ENCODE measurements at places on chromosomes 6 and 20. TPM values are rescaled to one million over a fixed set of nuclear protein-coding genes. Genes with fewer than 3 reads are reported as not detected.

GRCh38 chr6:118325220-118325860 lies 222.8 kb upstream of the PLN start:
- no peak for DNase-seq

DNA sequence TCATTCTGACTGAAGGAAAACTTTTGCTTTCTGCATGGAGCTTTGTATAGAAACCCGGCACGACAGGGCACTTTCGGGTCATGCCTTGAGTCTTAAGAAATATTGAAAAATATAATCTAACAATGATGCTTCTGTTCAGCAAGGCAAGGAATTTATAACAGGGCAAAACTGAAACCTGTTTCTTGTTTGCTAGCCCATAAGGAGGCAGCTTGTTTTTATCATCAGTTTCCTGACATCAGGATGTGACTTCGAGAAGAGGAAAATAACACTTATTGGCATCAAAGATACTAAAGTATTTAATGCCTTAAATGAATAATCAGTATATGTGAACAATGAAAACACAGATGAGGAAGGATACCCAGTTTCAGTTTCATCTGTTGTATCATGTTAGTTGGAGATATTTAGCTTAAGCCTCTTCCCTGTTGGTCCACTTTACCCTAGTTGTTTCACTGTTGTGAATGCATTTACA lies 146.5 kb downstream of the CDKAL1 start:
- DNase-seq, result no peak

DNA sequence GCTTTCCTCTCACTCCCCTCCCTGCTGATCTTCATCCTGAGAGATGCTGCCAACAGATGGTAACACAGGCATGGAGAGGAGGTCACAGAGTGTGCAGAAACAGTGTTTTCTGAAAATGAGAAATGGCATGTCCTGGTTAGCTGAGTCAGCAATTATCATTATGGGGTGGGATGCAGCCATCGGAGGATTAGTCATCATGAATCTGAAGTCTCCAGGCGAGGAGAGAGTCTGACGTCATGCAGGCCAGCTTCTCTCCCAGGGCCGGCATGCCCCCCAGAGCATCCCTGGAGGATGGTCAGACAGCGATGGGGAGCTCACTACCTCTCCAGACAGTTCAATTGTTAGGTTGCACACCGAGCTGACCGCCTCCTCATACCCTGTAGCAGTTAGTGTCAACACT lies 4.7 kb upstream of the GTSF1L start:
- DNase-seq, result no peak

DNA sequence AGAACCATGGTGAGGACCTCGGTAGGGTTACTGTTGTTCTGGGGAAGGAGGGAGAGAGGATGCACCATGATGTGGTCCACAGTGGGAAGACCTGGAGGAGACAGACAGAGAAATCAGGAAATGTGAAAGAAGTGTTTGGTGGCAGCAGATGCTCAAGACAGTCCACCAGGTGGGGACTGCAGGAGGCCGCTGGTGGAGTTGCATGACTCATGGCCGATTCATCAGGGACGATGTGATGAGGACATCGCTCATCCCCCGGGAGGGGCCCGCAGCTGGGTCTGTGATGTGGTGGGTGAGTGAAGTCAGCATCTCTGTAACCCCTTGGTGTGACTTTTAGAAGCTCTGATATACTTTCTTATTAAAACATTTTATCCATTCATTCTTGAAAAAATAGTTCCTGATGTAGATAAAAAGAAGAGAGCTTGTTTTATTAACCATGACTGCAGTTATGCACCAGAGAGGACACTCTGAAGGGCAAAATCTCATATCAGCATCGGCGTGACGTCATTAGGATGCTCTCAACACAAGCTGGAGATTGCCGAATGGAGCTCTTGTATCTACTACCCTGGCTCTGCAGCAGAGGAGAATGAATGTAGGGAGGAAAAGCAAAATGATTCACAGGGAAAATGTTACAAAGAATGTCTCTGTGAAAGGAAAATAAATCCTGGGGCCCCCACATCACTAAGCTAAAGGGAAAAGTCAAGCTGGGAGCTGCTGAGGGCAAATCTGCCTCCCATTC lies 71.2 kb downstream of the RAMACL start:
- DNase-seq, result peak; percentile 55

DNA sequence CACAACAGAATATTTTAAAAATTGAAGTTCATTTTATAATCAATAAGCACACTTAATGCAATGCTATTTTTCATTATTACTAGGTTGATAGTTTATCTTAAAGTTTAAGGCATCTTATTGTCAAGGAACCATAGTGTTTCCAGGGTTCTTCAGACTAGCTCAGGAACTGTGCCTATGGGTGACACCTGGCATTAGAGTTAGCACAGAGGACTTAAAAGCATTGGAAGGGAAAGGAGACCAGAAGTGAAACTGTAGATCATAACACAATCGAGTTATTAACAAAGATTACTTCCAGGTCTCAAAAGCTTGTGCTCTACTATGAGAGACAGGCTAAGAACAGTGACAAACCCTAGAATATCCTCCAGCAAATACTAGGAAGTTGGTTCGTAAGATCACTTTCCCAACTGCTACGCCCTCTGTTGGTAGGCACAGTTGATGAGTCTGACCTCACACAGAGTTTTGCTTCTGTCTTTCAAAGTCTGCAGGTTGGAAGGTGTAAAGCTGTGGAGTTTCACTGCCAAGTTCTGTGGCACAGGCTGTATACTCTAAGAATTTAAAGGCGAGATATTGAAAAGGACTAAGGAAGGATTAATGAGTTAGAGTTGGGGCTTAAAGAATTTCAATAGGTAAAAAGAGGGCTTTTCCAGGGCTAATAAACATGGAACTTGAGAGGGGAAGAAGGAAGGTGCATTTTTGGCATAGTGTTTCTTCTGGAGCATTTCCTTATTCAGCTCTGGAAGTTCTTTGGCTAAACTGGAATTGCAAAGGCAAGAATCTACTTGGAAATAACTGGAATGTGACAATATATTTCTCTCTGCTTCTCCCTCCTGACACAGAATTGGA lies 531.3 kb upstream of the JAG1 start:
- DNase-seq, result peak; percentile 73

- DNase-seq, result no peak
Observed at GRCh38 chr20:50027611-50028105, 44.9 kb downstream of the SNAI1 start.

DNA sequence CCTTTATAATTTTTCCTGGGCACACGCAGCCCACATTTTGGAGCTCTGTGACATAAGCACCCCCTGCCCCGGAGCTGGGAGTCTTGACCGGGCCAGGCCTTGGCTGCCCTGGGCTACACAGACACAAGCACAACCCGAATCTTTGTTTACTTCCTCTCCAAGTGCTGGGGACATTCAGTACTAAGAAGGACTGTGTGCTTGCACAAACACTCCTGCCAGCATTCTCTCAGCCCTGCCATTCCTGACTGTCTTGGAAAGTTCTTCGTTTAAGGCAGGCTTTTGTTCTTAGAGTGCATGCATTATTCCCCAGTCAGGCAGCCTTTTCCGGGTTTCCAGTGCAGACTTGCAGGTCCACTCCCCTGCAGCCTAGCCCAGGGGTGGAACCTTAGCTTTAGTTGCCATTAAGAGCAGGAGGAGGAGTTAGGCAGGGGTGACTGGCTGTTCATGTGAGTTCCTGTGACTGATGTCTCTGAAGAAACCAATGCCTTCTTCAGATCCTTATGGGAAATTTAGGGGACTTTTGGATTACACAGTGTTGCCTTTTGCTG lies 28.6 kb downstream of the FOXO3 start:
- peak; percentile 18 for DNase-seq

- DNase-seq, result no peak
Observed at GRCh38 chr6:14595751-14596150, 478.2 kb downstream of the CD83 start.

DNA sequence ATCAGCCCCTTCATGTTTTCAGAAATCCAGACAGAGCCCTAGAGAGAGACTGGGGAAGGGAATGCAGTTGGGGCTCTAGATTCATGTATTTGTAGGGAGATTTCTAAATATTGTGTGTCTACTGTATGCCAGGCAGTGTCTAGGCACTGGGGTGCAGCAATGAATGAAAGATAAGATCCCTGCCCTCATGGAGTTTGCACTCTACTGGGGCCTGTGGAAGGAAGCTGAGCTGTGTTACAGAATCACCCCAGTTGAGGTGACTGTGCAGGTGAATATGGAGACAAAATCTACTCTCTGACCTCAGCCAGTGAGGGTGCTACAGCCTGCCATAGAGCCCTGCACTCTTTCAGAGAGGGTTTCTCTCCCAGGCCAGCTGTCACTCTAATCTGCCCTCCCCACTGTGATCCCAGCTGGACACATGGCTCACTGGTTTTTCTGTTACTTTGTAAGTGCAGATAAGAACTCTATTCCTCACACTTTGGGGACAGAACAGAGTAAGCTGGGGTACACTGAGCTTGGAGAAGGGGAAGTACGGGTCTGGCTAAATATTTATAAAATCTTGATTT lies 69.2 kb upstream of the E2F3 start:
- DNase-seq, result no peak

DNA sequence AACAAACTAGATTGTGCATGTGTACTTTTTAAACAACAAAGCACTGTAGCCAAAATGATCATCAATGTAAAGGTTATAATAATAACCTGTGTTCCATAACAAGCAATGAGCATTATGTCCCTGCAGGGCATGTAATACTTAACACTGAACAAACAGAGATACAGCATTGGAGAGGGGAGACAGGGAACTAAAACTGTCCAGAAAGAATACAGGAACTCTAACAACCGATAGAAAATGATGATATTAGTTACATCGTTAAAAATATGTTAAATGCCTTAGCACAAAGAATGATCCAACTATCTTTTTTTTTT lies 80.5 kb downstream of the COL9A1 start:
- DNase-seq, result no peak

DNA sequence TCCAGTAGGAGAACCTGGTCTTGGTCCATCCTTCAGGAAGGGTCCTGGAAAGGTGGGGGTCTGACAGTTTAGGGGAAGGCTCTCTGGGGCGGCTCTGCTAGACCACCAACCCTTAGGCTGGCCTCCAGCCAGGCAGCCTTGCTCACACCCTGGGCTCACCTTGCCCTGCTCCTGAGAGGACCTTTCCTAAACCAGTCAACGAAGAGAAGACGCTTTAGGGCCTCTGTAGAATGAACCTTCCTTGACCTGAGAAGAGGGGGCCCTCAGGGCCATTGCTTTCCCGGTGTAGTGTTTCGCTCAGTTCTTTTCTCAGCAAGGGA lies 1.1 kb downstream of the CDC25B start:
- DNase-seq, result no peak

DNA sequence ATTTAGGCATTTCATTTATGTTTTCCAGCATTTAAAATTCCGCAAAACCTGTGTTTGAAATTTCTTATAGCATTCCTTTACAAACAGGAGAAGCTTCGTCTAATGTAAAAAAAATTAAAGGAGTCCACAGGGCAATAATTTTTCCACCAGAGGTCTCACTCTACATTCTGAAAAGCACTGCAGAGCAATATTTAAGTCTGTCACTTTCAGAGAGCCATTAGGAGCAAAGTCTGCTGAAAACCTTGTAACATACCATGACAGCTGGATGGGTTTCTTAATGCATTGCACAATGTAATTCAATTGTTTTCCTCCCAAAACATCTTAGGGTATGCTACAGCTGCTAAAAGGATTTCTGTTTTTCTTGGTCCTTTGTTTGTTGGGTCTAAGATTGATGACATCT lies 18.0 kb downstream of the BAG2 start:
- no peak for DNase-seq

DNA sequence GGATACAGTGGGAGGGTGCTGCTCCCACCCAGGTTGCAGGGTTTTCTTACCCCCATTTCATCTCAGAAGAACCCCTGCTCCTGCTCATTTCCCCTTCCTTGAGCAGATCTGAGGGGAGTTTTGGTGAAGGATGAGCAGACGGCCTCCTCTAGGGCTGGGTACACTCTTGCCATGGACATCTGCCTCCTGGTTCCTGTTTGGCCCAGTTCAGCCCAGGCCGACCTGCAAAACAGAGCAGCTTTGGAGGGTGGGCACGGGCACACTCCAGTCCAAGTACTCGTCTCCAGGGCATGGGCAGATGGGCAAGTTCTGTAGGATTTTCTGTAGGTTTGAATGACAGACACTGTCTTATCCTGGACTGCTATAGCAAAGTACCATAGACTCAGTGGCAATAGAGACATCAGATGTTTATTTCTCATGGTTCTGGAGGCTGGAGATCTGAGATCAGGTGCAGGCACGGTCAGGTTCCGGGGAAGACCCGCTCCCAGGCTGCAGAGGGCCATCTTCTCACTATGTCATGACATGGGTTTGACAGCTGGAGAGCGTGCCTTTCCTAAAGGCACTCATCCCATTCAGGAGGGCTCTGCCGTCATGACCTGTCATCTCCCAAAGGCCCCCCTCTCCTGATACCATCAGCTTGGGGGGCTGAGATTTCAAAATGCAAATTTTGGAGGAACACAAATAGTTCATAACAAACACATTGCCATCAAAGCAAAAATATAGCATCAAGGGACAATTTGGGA lies 6.2 kb downstream of the NPBWR2 start:
- no peak for DNase-seq

- DNase-seq, result no peak
Observed at GRCh38 chr6:33619166-33619840, 1.8 kb upstream of the ITPR3 start.

GRCh38 chr20:17431621-17432364 lies 99.4 kb downstream of the BFSP1 start:
- DNase-seq, result peak; percentile 19

The HLA-DRB5 gene
- total RNA-seq, result not detected

The OPN5 gene
- total RNA-seq, result not detected

The ACTL10 gene
- 0.22 TPM for total RNA-seq

The CYP21A2 gene
- total RNA-seq, result 1.4 TPM

The NNAT gene
- total RNA-seq, result not detected

The ZNF391 gene
- total RNA-seq, result 1.1 TPM

The LY6G6C gene
- 0.54 TPM for total RNA-seq

The CTAGE9 gene
- not detected for total RNA-seq

The SLC23A2 gene
- 16.3 TPM for total RNA-seq

The PSORS1C2 gene
- not detected for total RNA-seq

The OR10C1 gene
- not detected for total RNA-seq
